ENCODE measurements at places on chromosomes 3 and 15.

DNA sequence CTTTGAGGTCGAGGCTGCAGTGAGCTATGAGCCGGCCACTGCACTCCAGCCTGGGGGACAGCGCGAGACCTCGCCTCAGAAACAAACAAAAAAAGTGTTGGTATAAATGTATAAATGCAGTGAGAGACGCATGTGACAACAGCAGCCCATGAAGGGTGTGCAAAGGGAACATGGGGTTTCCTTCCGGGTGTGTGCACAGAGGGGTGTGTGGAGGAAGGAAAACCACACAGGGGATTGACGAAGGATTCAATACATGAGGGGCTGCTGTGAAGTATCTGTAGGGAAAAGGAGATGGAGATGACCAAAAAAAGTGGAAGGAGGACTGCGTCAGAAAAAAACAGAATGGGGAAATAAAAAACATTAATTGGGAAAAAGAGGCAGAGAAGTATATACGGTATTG, 1.1 kb downstream of the MTFMT start:
- DNase-seq: no peak

- DNase-seq: no peak
Measured at GRCh38 chr3:172617013-172617706, 93.7 kb downstream of the NCEH1 start.

DNA sequence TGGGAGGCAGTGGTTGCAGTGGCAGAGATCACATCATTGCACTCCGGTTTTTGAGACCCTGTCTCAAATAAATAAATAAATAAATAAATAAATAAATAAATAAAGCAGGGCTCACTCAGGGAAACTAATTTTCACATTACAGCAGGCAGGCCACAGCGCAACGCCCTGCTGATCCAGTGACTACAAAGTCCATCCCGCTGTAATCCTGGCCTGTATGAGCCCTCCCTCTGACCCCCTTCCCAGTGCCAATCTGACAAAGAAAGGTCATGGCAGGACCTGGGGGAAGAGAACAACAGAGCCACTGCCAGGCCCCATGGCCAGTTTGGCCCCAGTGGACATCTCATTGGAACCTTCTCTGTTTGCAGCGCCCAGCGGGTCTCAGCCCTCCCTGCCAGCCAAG, 9.3 kb downstream of the SH3BP5 start:
- DNase-seq: no peak

DNA sequence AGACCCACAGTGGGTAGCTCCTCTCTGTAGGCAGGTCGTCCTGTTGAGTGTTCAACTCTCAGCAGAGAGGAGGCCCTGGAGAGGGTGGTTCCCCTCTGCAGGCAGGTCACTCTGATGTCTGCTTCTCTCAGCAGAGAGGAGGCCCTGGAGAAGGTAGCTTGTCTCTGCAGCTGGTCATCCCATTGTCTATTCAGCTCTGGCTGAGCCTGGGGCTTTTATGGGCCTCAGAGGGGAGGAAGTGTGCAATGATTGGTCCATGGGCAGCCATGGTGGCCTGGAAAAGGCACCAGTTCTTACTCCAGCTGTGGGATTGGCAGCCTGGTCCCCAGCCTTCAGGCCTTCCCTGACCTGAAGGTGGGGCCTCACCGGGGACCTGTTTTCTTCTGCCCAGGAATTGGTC, 52.9 kb downstream of the PPCDC start:
- DNase-seq: peak; percentile 23

- DNase-seq: peak; percentile 45
Measured at GRCh38 chr15:30990446-30991254, 778 bp downstream of the MTMR10 start.

DNA sequence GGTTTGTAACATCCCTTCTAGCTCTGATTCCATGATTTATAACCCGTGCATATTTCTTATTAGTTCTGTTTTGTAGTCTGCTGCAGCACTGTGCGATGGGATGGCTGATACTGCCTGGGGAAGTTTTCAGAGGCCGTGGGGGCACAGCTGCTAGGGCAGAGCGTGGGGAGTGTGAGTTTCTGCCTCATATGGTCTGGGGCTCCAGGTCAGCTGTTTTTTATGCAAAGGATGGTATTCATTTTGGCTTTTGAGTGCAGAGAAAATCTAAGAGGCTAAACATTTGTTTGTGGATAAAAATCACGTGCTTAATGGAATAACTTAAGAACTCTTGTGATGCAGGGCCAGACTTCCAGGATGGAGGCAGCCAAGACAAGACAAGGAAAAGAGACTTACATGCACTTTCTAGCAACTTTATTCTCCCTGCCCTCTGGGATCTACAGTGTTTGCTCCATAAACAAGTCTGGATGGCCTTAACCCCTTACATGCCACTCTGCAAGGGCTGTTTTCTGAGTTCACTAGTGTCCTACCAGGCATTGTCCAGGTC, 45.5 kb upstream of the CFAP161 start:
- DNase-seq: no peak

DNA sequence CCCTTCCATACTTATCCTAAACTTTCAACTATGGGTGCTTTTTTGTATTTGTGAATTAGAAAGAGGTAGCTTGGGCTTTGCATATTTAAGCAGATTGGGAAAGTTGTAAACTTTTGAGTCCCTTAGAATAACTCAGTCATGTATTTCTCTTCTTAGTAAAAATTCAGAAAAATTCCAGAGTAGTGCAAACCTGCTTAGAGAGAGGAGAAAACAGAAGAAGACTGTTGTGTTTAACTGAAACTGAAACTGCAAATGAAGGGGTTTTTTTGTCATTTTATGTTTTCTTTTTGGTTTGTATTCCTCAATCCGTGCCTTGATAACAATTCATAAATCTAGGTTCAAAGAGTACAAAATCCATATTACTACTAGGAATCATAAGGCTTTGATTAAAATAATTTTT, 31.3 kb downstream of the CD200 start:
- no peak for DNase-seq

DNA sequence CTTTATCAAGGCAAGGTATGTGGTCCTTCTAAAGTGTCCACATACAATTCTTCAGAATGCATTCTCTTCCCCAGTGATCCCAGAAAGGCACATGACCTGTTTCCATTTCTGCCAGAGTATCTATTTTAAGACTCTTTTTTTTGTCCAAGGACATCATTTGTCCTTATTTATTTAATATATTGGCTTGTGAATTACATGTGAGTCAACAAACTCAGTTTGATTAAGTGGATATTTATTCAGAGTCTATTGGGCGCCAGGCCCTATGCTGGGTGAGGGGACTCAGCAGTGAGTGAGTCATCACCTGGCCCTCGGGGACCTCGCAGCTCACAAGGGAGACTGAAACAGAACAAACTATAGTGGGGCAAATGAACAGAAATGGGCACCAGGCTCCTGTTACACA, 136.8 kb downstream of the SNRK start:
- DNase-seq: peak; percentile 85

GRCh38 chr3:63762934-63763550, 56.1 kb upstream of the C3orf49 start:
- DNase-seq: no peak

GRCh38 chr3:58617338-58617761, 40.2 kb upstream of the FAM107A start:
- DNase-seq: no peak

GRCh38 chr3:16183601-16184270, 9.3 kb downstream of the GALNT15 start:
- peak; percentile 28 for DNase-seq
